ENCODE measurements at places on chromosomes 5 and 9.

DNA sequence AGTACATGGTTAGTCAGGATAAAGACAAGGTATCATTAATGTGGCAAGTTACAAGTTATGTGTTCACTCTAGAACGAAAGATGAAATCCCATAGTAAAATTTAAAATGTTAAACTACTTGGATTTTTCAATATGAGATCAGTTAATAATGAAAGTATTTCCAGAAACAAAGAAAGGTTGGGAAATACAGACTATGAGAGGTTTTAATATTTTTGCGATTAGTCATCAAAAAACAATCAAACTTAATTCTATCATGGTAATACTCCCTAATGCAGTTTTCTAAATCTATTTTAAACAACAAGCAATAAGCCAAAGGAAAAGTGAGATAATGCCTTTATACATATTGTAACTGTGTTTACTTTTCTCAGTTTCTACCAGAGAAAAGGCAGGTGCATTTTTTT, 10.6 kb downstream of the CDH12 start:
- no peak for DNase-seq

DNA sequence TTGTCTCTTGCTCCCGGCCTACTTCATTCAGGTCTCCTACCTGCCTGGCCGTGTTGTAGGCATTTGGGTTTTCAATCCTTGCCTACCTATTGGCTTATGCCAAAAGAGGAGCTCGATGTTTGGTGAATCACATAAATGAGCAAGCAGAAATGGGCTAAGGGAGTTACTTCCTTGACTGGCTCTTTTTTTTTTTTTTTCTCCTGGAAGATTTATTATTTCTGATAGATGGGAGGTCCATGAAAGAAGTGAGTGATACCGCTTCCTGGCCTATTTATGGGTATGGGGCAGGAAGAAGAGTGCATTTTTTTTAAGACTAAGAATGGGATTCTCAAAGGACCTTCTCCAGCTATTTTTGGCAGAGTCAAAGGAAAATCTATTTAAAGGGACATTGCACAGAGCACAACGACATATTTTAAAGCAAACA, 294.1 kb downstream of the ARHGAP26 start:
- no peak for DNase-seq

DNA sequence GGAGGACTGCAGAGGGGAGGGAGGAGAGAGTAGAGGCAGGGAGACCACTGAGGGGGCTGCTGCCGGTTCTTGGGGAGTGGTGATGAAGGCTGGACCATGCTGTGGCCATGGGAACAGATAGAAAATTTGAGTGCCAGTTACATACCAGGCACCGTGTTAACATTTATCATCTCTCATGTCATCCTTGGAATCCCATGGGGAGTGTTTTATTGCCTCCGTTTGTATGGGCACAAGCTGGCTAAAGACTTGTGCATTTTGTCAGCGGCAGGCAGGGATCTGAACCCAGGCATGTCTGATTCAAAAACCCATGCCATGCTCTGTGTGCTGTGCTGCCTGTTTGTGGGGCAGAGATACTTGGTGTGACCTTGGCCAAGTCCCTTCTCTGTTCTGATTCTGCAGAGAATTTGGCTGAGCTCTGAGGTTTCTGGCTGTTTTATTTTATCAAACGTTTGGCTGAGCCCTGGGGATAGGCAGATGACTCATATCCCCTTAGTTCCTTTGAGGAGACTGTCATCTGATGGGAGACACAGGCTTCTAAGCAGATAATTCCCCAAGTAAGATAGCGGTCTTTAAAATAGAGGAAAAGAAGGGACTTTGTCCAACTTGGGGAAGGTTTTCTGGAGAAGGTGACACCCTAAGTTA, 22.2 kb downstream of the COL27A1 start:
- no peak for DNase-seq

DNA sequence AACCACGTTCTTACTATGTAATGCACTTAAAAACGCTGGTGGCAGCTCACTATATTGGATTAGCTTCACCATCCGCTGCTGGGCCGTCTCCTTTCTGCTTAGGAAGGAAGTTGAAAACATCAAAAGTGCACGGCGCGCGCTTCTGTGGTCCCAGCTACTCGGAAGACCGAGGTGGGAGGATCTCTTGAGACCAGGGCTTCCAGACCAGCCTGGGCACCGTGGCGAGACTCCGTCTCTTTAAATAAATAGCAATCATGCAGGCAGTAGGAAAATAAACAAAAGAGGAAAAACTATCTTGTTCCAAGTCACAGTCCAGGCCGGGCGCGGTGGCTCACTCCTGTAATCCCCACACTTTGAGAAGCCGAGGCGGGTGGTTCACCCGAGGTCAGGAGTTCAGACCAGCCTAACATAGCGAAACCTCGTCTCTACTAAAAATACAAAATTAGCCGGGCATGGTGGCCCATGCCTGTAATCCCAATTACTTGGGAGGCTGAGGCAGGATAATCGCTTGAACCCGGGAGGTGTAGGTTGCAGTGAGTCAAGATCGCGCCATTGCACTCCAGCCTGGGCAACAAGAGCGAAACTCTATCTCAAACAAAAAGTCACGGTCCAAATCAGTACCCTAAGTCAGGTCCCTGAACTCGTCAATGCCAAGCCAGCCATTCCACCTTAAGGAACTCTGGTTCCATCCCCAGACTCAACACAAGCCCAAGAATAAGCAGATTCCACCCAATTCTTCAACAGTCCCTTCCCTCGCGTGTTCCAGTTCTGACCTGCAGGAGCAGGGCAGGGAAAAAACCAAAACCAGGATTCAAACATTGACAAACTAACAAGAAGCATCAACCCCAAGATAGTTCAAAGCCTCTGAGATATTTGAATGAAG, 1.0 kb upstream of the GOLGA1 start:
- DNase-seq = peak; percentile 48

- DNase-seq = peak; percentile 2
Measured at GRCh38 chr5:167819406-167819805, 472.0 kb upstream of the WWC1 start.
